ENCODE measurements at places on chromosomes 6 and 20. TPM values are rescaled to one million over a fixed set of nuclear protein-coding genes. Genes with fewer than 3 reads are reported as not detected.

COL9A3 gene
- total RNA-seq = not detected

ARHGAP40 gene
- not detected for total RNA-seq

CD24 gene
- 0.10 TPM for total RNA-seq

PLEKHG1 gene
- total RNA-seq = 1.2 TPM

BHLHE23 gene
- not detected for total RNA-seq

PSORS1C1 gene
- total RNA-seq = not detected

Measured in activated naive CD4-positive, alpha-beta T cell treated with anti-CD3 and anti-CD28 coated beads, Interleukin-2, amount 10 ng/mL, durations not matched to agents 5 hours and 36 hours (primary cell).